ENCODE measurements at places on chromosomes 4 and X.

DNA sequence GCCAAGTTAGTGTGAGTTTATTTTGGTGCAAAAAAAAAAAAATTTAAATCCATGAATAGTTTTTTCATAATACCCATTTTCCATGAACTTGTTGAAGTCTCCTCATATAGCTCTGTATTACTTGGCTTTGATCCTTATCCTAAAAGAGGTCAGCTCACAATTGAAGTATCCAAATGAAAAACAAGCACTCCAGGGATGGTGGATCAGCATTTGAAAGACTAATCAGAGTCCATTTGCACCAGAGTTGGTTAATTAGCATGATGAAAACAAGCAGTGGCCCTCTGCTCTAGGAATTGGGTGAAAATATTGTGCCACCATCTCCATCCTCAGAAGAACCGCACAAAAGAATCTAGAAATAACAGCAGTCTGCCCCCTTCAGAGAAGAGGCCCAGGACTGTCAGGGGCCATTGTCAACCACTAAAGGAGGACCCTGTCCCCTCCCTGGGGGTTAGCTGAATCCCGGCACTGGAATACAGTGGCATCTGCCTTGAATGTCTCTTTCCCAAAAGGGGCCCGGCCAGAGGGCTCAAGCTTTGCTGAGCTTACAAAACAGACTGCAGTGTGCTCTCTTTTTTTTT lies 24.7 kb downstream of the SH3KBP1 start:
- DNase-seq = no peak

GRCh38 chr4:155077452-155078229 lies 130.8 kb upstream of the NPY2R start:
- DNase-seq = no peak

DNA sequence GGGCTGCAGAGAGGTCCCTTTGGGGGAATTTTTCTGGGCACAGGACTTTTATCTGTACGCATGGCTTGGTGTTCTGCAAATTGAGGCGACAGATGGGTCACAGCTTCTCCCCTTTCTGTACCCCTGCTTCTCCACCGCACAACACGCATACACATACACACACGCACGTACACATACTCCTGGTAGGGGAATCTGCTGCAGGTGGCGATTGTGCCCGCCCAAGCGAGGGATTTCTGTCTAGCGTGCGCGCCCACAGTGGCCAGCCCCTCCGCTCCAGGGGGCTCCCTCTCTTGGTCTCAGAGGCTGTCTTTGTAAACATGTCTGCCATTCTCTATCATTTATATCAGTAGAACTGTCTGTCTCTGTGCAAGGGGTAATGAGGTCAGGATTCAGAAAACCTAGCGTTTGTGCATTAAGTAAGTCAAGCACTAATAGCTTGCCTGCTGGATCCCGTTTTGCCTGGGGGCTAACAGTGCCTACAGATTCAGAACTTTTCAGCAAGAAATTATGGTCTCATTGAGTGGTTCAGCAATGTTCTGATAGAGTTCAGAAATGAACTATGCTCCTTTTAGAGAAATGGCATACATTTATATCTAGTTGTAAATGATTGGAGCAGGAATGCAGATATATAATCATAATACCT lies 2.2 kb downstream of the GRID2 start:
- no peak for DNase-seq

- DNase-seq = no peak
Measured at GRCh38 chrX:40099055-40099958, 1.5 kb upstream of the BCOR start.
